ENCODE measurements at places on chromosomes 16 and 17. TPM values are rescaled to one million over a fixed set of nuclear protein-coding genes. Genes with fewer than 3 reads are reported as not detected.
A peak's percentile ranks its signal among the peaks of the same experiment; 100 is the strongest.

DNA sequence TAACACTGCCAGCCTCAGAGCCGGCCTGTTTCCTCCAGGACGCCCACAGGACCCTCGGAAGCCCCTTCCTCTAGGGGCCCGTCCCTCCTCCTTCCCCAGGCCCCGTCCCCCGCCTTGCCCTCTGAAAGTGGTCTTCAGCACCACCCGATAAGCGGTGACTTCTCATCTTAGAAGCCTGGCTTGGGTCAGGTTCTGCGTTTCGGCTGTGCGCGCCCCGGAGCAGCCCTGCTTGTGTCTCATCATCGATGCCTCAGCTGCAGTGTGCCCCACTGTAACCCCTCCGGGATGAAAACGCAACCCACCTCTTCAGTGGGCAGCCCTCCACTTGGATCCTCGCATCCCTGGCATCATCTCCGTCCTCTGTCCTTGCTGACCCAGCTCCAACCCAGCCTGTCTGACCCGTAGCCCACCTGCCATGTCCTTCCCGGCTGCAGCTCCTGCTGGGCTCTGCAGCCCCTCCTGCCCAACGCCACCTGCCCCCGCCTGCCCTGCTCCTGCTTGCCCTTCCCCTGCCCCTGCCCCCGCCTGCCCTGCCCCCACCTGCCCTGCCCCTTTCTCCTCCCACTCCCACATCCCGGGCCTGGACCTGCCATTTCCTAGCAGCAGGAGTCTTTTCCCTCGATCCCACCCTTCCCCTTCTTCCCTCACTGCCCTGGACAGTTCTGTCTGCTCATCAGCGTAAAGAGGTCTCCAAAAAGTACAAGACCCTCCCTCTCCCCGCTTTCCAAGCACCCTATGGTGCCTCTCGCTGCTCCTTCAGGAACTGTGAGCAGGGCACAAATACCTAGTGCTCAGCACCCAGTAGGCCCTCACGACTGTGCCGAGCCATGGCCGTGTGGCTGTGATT lies 112.5 kb upstream of the CHMP6 start:
- no peak for DNase-seq

DNA sequence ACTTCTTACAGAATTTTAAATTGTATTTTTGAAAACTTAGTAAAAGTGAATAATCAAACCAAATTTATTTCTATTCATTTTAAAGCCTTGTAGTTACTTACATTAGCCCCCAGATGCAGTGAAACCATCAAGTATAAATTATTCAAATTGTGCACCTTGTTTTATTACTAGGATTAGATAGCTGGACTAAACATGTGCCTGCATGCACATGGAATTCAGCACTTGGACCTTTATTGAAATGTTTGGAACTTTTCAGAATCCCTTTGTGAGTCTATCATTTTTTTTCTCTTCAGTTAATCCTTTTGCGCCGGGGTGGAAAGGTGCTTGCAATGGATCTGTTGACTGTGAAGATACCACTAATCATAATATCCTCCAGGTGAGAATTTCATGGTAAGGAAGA lies 4.7 kb downstream of the ZPBP2 start:
- peak; percentile 80 for DNase-seq

DNA sequence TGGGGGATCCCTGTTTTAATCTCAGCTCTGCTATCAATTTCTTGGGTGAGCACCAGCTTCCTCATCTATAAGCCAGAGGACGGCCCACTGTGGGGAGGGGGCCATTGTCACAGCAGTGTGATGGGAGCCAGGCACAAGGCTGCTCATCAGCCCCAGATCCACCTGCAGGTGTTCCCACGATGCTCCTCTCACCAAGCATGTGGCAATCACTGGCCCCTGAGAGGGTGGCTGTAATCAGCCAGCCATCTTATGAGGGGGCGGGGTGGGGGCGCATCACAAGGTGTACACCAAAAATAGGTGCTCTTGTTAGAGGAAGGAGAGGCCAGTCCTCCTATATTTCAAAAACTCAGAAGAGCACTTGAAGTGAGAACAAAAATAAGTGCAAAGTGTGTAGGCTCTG lies 31.2 kb downstream of the HNF1B start:
- no peak for DNase-seq

DNA sequence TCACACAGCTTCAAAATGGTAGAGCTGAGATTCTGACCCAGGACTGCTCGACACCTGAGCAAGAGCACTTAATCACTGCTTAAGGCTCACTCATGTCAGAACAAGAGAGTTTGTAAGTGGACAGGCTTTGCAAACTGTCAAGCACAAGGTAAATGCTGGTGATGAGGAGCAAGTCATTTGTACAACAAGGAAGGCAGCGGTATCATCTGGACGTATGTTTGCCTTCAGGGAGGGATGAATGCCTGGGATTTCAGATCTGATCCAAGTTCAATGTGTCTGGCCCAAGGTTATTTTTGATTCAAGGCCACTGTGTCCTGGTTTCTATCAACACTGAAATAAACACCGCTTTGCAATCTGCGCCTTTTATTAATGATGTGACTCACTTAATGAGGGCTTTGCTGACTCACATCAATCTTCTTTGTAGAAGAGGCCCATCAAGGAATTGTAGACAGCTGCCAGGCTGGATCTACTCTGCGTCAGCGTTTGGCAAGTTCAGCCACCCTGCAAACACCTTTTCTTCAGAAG lies 174.4 kb upstream of the HS3ST3A1 start:
- no peak for DNase-seq

GRCh38 chr16:28592511-28592910 lies 4.3 kb downstream of the SULT1A2 start:
- DNase-seq = no peak

DNA sequence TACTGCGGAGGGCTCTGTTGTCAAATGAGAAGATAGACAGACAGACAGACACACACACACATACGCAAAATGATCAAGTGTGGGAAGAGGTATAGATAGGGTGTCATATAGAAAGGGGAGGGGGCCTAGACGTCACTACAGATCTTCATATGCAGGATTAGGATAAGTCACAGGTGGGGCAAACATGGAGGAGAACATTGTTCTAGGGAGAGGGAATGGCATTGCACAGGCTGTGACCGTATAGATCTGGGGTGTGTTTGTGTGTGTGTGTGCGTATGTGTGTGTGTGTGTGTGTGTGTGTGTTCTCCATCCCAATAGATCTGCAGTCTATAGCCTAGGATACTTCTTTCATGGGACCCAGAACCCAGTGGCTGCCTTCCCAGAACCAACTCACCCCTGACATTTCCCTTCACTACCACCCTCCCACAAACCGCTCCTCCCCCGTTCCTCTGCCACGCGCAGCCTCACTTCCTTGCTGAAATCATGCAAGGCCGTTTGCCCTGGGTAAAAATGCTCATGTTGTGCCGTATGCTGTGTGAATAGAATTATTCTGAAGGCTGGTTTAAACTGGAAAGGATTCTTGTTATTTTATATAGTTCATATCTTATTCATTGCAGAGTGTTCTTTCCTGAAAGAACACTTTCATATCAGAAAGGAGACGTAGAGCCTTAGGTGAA lies 50.5 kb upstream of the CCL1 start:
- no peak for DNase-seq

DNA sequence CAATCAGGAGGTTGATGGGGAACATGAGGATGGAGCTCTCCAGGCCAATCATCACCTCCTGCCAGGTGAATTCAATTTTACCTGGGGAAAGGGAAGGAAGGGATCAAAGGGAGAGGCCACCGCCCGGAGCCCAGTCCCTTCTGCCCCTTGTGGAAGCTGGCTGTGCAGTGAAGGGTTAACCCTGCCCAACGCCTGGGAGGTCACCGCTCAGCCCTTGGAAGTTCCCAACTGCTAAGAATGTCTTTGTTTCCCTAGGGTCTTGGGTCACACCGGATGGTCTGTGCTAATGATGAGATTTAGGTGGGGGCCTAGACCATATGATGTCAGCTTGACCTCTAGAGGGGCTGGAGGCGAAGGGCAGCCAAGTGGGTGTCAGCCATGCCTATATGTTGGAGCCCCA lies 52.1 kb upstream of the GCSH start:
- DNase-seq = no peak

DNA sequence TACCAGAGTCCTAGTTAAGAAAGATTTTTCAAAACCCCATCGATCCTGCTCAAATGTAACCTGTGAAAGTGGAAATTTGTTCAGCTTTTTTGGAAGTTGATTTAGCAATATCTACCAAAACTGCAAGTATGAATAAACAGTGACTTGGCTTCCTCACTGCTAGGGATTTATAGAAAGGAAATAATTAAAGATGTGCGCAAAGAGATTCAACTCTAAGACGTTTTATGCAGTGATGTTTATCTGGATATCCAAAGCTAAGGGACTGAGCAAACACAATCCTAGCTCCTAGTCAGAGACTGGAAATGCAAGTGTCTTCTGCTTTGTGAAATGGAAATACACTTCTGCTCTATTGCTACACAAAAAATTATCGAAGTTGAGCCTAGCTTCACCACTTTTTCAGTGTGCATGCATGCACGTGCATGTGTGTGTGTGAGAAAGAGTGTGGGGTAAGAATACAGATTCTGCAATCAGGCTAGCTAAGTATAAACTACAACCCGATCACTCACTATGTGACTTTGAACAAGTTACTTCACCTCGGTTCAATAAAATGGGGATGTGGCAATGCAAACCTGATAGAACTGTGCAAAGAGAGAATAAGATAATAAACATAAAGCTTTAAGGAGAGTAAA lies 52.1 kb upstream of the FOXF1 start:
- DNase-seq = no peak

- no peak for DNase-seq
Measured at GRCh38 chr17:18262111-18262510, 1.6 kb downstream of the MIEF2 start.

DNA sequence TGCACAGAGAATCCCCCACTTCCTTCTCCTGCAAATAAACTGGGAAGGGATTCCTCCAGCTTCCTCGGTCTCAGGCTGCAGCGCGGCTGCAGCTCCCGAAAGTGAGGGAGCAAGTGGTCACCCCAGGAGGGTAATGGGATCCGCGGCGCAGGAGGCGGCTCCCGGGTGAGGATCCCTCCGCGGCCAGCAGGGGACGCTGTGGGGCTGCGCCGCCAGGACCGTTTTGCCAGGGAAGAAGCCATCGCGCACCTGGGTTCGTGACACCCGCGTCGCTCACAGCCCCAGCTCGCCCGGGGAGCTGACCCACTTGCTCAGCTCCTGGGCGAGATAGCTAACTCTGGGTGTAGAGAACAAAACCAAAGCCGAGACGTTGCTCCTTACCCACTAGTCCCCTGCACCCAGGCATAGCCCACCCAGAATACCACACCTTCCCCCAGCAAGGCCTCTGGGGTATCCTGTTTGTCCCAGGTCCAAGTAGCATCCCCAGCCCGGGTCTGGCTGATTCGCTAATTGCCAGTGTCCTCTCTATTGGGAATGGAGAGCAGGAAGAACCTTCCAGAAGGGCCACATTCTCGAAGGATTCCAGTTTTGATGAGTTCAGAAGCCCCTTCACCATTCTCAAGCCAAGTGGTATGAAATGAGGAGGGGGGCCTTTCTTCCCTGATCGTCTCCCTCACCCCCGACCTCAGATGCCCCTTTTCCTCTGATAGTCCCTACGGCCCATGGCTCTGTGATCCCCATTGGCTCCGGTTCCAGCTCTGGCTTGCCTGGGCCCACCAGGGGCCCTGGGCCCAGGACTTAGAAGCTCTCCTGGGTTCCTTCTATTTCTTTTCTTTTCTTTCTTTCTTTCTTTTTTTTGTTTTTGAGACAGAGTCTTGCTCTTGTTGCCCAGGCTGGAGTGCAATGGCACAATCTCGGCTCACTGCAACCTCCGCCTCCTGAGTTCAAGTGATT lies 14.1 kb downstream of the CYGB start:
- DNase-seq = peak; percentile 89

DNA sequence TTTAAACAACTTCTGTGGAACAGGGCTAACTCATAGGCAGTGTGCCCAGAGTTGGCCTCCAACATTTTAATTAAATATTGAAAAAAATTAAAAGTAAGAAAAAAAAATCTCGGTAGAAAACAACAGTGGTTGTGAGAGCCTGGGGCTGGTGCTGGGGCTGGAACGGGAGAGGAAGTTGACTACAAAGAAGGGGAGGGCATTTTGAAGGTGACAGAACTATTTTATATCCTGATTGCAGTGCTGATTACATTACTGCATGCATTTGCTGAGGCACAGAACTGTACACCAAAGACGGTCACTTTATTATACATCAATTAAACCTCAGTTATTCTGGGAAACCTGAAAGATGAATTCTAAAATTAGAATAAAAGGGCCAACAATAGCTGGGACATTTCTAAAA lies 142.5 kb downstream of the PARN start:
- peak; percentile 50 for DNase-seq

GRCh38 chr17:61404913-61405685 lies 5.5 kb downstream of the TBX2 start:
- DNase-seq = no peak

GRCh38 chr16:25411396-25412081 lies 153.9 kb upstream of the ZKSCAN2 start:
- DNase-seq = no peak

DNA sequence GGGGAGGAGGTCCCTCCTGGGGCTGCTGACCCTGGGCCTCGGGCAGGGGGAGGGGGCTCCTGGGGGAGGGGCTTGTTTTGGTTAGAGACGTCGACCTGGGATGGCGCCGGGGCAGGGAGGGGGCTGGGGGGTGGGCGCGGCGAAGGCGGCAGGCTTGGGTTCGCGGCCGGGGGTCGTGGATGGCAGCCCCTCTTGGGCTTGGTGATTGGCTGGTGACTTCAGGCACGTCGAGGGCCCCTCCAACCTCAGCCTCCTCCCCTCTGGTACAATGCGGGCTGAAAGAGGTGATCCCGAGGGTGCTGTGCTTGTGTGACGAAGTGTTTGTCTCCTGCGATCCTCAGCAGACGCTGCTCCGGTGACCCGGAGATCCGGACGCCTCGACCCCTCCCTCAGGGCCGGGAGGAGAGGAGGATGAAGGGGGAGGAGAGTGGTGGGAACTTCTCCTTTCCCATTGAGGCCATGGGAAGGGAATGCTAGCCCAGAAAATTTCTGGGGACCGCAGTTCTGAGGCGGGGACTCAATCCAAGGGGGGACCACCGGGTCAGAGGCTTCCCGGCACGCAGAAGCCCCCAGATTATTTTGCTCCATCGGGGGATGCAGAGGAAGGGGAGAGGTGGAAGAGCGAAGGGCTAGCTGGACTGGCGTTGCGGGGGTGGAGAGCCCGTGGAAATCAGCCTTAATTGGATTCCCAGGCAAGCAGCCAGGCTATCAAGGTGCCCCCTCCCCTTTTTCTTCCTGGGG lies 43.9 kb downstream of the RAI1 start:
- DNase-seq = no peak

- no peak for DNase-seq
Measured at GRCh38 chr16:87368029-87368770, 15.4 kb downstream of the FBXO31 start.

DNA sequence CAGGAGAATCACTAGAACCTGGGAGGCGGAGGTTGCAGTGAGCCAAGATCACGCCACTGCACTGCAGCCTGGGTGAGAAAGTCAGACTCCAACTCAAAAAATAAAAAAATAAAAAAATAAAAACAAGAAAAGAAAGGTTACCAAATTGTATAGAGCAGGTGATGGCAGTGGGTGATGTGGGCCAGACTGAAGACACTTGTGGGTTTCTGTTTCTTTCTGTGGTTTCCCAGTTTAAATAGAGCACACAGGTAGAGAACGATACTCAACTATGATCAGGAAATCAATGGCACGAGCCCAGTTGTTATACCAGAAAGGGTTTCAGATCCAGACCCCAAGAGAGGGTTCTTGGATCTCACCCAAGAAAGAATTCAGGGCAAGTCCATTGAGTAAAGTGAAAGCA lies 32.6 kb downstream of the NUBP1 start:
- no peak for DNase-seq

- DNase-seq = no peak
Measured at GRCh38 chr17:45240905-45241327, 19.2 kb downstream of the FMNL1 start.

The MYL4 gene
- 3.7 TPM for total RNA-seq

The KRTAP4-3 gene
- not detected for total RNA-seq

The GALK1 gene
- 23.9 TPM for total RNA-seq

The GABARAP gene
- total RNA-seq = 218 TPM

The SNAI3 gene
- total RNA-seq = 1.4 TPM

The KRT37 gene
- not detected for total RNA-seq

The OMG gene
- 0.11 TPM for total RNA-seq

All from Karpas-422 (cell line).